ENCODE measurements at places on chromosomes 5 and 9. TPM values are rescaled to one million over a fixed set of nuclear protein-coding genes. Genes with fewer than 3 reads are reported as not detected.

DNA sequence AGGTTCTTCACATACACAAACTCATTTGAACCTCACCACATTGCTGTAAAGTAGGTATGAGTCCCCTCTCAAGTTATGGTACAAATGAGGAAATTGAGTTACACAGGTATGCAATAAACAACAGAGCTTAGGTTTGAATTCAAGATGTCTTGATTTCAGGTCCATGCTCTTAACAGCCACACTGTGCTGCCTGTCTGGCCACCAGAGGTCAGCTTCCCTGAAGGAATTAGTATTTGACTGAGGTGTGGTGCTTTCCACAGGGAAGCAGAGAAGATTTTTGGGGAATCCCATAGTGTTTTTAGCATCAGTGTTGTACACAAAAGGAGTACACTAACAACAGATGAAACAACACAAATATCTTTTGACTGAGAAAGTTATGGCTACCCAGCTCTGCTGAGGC lies 94.4 kb upstream of the ITGA1 start:
- H3K4me3 ChIP-seq: no peak overlapping the region
- peak; percentile 49 for DNase-seq
- no peak overlapping the region for H3K27ac ChIP-seq
- peaks cover 6% of the 10 kb centered on the region for H3K4me1 ChIP-seq
- H3K36me3 ChIP-seq: no peaks in the 10 kb centered on the region
- H3K27me3 ChIP-seq: peaks cover 3% of the 10 kb centered on the region

DNA sequence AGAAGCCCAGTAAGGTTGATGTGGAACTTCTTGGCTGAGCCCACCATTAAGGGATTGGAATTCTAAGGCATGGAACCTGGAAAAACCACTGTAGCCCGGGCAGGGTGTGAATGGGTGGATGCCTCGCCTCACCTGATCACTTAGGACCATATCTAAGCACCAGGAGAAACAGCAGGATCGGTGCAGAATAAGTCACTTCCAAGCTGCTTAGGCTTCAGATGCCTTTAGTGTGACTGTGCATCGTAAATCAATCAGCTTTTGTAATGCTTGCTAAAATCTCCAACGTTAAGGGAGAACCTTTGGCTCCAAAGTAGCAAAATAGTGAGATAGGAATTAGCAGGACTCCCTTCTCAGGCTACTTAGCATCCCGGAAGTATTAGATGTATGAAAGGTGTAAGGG lies 103.9 kb upstream of the MEGF10 start:
- H3K4me3 ChIP-seq: no peak overlapping the region
- peaks cover 6% of the 10 kb centered on the region for H3K27me3 ChIP-seq
- H3K4me1 ChIP-seq: no peaks in the 10 kb centered on the region
- no peaks in the 10 kb centered on the region for H3K36me3 ChIP-seq
- DNase-seq: peak; percentile 59
- H3K27ac ChIP-seq: no peak overlapping the region

Gene SLIT3
- total RNA-seq: 0.35 TPM

DNA sequence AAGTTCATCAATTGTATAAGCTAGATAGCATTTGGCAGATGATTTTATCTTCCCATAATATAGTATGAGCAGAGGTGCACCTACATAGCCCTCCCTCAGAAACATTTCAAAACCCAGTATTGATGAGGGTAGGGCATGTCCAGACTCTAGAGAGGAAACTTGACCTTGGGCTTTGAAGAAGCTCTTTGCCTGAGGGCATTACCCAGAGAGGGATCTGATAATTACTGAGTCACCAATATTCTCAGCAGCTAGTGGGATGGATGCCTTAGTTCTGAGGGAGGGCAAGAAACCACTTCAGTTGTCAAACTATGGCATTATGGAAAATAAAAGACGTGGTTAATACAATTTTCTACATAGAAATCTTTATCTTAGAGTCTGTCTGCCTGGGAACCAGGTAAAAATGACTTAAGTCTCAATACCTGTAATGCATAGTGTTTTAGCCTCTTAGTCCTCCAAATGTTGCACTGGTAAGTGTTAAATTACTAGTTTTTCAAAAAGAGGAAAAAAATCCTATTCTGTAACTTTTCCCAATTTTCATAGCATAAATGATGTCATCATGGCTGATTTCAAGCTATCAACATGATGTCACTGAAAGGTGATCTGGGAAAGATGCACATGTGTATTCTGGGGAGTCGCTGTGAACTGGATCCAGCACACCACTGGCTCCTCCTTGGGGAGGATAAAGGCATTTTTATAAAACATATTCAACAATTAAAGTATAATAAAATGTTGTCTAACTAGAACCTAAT lies 809.0 kb downstream of the KCTD16 start:
- no peak for DNase-seq
- H3K4me1 ChIP-seq: no peaks in the 10 kb centered on the region
- no peak overlapping the region for H3K4me3 ChIP-seq
- no peak overlapping the region for H3K27ac ChIP-seq

Gene IL4
- not detected for total RNA-seq

DNA sequence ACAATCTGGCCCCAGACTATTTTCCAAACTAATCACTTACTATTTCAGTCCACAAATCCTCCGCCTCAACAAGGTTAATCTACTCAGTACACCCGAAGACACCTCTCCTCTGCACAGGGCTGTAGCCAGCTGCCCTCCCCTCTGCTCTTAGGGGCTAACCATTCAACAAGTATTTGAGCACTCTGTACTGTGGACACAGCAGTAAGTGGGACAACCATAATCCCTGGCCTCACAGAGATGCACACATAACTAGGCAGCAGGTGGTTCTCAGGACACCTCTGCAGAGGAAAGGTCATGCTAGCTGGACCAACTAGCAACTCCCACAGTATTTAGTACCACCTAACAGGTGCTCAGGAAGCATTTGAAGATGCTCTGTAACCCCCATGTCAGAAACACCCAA lies 5.5 kb downstream of the CAMSAP1 start:
- peaks cover 16% of the 10 kb centered on the region for H3K4me1 ChIP-seq
- no peak overlapping the region for H3K4me3 ChIP-seq
- H3K36me3 ChIP-seq: no peaks in the 10 kb centered on the region
- H3K27me3 ChIP-seq: no peaks in the 10 kb centered on the region
- no peak overlapping the region for H3K27ac ChIP-seq

Gene EIF4E1B
- total RNA-seq: not detected

- no peaks in the 10 kb centered on the region for H3K36me3 ChIP-seq
- H3K27me3 ChIP-seq: no peaks in the 10 kb centered on the region
- H3K4me3 ChIP-seq: no peak overlapping the region
- no peak overlapping the region for H3K27ac ChIP-seq
- DNase-seq: no peak
Observed at GRCh38 chr9:72462340-72462739, 59.1 kb upstream of the TMC1 start.

DNA sequence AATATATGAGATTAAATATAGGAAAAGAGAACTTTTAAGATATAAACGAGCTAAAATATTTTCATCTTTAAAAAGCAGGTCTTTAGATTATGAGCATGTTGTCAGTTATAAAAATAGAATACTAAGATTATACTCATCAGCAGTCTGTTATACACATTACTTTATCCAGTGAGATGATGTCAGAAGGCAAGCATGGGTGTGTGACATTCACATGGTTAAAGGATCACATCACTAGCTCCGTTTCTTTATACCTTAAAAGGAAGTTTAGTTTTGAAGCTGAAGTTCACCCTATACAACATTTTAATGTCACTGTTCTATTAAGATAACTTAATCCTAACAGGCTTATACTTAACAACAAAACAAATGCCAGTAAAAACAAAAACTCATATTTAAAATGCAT lies 59.6 kb downstream of the RICTOR start:
- no peak overlapping the region for H3K4me3 ChIP-seq
- no peak for DNase-seq
- peaks cover 32% of the 10 kb centered on the region for H3K36me3 ChIP-seq
- H3K4me1 ChIP-seq: peaks cover 21% of the 10 kb centered on the region

- DNase-seq: no peak
- no peaks in the 10 kb centered on the region for H3K36me3 ChIP-seq
- no peak overlapping the region for H3K4me3 ChIP-seq
- peaks cover 12% of the 10 kb centered on the region for H3K4me1 ChIP-seq
- no peak overlapping the region for H3K27ac ChIP-seq
Observed at GRCh38 chr5:136000932-136001331, 27.9 kb upstream of the TGFBI start.

Gene IFNA21
- total RNA-seq: not detected

DNA sequence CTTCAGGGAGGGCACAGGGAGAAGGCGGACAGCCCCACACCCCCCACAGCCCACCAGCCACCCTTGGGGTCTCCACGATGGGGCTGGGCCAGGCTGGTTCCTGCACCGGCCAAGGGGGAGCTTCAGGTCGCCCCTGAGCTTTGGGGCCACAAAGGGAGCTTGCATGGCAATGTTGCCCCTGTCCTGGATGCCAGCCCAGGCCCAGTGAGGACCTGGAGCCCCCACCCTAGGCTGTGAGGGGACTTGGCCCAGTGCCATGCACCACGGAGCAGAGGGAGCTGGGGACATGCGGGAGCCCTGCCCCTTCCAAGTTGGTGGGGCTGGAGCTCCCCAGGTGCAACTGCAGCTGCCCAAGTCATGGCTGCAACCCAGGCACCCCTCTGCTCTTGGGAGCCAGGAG lies 18.4 kb downstream of the TMEM38B start:
- H3K4me3 ChIP-seq: no peak overlapping the region
- no peak overlapping the region for H3K27ac ChIP-seq
- no peaks in the 10 kb centered on the region for H3K36me3 ChIP-seq
- no peaks in the 10 kb centered on the region for H3K27me3 ChIP-seq
- no peaks in the 10 kb centered on the region for H3K4me1 ChIP-seq
- DNase-seq: no peak

- no peaks in the 10 kb centered on the region for H3K27me3 ChIP-seq
- H3K4me1 ChIP-seq: no peaks in the 10 kb centered on the region
- no peak overlapping the region for H3K4me3 ChIP-seq
- no peak overlapping the region for H3K27ac ChIP-seq
Observed at GRCh38 chr5:133889271-133889905, 79.0 kb downstream of the C5orf15 start.

Data from PC-3 (cell line).